Activated naive CD8-positive, alpha-beta T cell treated with anti-CD3 and anti-CD28 coated beads for 36 hours (primary cell): ENCODE measurements at places on chromosomes 13 and 19.
A peak's percentile ranks its signal among the peaks of the same experiment; 100 is the strongest.

DNA sequence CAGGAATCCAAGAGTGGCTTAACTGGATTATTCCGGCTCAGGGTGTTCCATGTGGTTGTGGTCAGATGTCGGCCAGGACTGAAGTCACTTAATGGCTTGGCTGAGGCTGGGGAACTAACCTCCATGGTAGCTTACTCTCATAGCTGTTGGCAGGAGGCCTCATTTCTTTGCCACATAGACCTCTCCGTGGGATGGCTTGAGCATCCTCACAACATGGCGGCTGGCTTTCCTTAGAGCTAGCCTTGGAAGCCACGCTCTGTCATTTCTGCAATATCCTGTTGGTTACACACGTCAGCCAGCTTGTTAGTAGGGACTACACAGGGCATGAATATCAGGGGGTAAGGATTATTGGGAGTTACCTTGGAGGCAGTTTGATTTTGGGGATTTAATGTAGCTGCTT, 5.1 kb downstream of the CRX start:
- DNase-seq, result no peak

DNA sequence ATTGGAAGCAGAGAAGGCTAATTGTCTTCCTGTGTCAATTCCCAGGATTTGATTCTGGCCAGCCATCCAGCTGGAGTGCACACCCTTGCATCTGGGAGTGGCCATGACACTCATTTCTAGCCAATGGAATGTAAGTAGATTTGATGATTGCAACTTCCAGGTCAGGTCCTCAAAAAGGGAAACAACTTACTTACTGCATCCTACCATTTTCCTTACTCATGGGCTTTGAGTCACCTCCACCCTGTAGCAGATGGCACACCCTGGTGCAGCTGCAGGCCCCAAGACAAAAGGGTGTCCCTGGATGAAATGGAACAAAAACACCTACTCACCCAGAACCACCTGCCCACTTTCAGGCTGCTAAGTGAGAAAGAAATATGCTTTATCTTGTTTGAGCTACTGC, 27.3 kb upstream of the MPHOSPH8 start:
- DNase-seq, result no peak

DNA sequence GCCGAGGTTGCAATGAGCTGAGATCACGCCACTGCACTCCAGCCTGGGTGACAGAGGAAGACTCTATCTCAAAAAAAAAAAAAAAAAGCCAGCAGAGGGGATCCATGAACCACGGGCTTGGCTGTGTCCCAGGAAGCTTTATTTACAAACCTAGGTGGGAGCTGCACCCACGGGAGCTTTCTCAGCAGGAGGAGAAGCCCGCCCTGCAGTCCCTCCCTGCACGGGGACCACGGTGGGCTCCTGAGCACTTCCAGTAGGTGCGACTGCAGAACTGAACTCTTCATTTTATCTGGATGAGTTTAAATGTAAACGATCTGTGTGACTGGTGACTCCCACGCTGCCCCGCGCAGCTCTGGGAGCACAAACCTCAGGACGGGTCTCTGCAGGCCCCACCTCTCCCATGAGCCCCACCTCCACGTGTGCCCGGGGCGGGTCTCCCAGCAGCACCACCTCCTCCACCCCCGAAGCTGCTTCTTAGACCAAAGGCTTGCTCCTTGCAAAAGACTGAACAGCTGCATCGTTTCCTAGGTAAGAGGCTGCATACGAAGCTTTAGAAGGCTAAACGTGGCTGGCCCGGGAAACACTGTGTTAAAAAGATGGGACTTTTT, 66.4 kb downstream of the SPACA7 start:
- no peak for DNase-seq

DNA sequence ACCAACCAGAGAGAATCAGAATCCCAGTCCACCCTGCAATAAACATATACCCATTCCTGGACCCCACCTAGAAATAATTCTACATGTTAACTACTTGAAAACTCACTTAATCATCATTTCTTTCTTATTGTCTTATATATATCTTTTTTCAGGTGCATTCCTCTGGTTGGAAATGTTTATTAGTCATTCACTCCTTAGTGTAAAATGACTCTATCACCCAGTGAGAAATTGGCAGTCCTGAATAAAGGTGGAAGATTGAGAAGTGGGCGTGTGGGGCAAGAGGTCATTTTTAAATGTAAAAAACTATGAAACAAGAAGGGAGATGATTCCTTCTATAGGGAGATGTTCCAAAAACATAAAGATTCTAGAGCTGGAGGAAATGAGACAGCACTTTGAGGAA, 101.2 kb upstream of the MBNL2 start:
- no peak for DNase-seq

GRCh38 chr19:3403489-3404323, 37.3 kb downstream of the NFIC start:
- DNase-seq, result no peak

GRCh38 chr13:97743938-97744337, 209.5 kb upstream of the IPO5 start:
- no peak for DNase-seq

DNA sequence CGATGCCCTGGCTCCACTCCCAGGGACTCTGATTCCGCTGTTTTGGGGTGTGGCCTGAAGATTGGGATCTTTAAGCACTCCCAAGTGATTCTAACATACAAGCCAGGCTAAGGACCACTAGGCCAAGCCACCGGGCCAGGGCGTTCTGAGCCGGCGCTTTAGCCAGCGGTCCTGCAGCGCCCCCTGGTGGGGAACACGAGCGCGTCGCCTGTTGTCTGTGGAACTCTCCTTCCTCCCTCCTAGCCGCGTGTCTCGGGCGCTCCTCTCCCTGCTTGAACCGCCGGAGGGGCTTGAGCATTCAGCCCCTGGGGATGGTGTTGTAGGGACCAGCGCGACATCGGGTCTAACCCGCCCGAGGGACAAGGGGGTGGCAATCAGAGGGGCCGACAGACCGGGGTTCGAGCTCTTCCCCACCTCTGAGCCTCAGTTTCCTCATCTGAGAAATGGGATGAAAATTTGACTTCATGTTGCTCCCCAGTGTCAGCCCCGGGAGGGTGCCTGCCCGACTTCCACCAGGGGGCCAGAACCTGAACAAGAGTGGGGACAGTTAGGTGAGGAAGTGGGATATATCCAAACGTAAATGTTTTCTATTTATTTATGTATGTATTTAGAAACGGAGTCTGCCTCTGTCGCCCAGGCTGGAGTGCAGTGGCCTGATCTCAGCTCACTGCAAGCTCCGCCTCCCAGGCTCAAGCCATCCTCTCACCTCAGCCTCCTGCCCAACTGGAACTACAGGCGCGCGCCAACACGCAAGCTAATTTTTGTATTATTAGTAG, 18.0 kb upstream of the PNMA8B start:
- DNase-seq, result peak; percentile 81

DNA sequence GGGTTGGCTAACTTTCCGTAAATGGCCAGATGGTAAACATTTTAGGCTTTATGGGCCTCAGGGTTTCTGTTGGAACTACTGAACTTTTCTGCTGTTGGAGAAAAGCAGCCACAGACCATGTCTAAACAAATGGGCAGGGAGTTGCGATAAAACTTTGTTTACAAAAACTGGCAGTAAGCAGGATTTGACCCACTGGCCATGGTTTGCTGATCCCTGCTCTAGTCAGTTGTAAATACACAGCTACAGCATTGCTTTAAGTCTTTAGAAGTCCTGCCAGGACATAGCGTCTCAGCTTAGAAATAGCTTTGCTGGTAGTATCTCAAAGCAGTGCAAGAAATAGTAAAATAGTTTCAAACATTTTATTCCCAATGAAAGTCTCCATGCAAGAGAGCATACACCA, 88.4 kb downstream of the NALCN start:
- DNase-seq, result no peak

DNA sequence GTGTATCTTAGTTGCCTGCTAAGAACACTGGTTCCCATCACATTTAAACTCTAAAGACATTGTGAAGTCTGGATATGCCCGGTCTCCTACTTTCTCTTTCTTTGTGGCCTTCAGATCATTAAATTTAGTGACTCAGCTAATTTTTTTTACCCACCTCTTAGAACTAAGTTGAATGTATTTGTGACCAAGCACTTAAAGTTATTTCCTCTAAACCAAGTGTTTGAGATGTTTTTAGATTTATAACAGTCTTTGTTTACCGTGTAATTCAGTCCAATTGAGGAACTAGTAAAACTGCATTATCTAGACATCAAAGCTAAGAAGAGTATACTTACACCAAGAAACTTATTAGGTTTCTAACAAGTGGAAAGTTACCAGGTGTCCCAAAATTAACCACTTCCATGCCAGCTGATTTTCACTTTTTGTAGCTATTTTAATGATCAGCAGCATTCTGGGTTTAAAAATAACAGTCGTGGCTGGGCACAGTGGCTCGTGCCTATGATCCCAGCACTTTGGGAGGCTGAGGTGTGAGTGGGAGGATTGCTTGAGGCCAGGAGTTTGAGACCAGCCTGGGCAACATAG, 53.1 kb downstream of the ARHGAP35 start:
- DNase-seq, result no peak

GRCh38 chr13:111561091-111561781, 240.8 kb downstream of the TEX29 start:
- DNase-seq, result no peak

GRCh38 chr19:4139614-4140236, 13.7 kb upstream of the CREB3L3 start:
- peak; percentile 85 for DNase-seq

DNA sequence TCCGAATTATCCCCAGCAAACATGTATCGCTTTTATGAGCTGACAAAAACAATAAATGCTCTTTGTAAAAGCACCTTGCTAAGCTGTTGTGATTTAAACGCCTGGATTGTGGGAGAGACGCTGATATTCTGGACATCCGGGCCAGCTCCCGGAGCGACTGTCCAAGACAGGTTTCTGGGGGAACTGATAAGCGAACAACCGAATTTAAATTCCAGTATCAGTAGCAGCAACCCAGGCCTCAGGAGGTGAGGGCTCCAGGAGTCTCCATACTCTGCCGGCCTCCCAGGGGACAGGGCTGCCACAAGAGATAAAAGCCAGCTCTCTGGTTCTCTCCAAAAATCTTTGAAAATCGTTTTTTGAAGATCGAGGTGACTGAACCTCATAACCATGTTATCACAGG, 50.3 kb upstream of the VSTM2B start:
- no peak for DNase-seq

DNA sequence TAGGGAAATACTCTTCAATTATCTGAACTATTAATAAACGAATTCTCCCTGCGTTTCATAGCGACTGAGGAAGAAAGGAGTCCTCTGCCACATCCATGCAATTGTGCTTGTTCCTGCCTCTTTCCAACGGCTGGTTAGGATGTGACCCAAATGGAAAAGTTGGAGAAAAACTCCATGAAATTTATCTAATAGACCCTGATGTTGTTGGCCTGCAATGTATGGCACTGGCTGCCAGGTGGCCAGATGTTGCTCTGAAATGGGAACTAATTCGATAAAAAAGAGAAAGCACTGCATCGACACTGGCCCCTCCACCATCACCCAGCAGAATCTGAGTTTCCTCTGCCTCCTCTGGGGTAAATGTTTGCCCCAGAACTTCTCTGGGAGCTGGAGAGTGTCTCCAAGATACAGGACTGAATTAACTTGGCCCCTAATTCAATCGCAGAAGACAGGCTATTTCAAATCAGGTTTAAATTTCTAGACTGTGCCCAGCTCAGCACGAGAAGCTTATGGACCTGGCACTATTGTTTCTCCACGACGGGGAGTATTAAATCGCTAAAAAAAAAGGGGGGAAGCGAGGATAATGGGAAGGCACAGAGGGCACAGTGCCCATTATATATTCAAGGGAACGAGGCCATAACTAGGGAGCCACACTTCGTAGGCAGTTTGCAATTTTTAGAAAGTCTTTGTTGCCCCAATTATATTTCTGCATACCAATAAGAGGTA, 103.9 kb downstream of the ZIC5 start:
- no peak for DNase-seq

DNA sequence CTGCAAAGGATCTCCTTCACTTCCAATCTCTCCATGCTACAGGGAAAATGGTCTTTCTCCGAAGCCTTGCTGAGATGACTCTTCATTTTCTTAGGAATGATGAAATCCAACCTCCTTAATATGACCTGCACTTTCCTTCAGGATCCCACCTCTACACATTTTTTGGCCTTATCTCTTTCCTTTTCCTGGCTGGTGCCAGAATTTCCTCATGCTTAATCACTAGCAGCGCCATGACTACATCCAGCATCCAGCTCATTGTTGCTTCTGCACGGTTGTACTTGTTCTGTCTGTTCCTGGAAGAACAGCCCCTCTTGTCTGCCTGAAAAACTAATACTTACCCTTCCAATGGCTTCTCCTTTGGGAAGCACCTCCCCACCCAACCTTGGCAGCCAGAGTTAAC, 68.4 kb downstream of the TEX26 start:
- DNase-seq, result no peak

DNA sequence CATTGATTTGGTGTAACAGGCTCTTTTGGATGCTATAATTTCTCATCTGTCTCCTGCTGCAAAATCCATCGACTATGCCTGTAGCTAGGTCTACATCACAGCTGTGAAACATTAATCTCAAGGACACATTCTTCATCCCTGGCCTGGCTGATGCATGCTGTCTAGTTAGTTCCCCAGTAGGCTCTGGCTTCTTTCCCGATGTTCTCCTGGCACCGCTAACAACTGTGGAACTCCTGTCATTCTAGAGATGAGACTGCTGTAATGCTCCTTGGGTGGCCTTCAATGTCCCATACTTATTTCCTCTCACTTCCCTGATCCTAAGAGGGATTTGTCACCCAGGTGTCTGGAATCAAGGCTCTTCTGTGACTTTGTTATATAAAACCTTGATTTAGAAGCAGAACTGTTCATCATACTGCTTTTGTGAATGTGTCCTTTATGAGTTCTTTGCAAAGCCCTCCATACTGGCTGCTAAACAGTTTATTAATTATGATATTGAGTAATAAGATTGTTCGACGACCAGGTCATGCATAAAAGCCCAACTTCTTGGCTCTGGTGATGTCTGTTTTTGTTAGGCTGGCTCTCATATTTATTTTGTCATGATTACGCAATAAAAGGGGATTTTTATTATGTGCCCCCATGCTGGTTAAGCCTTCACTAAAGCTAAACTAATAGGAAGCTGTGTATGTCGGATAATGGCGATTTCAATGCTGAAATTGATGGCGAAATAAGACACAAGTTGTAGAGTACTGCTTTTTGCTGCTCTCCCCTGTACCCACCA, 227.5 kb downstream of the DCT start:
- DNase-seq, result no peak

GRCh38 chr19:40740747-40741146, 9.5 kb downstream of the ACTMAP start:
- no peak for DNase-seq
